Heart left ventricle (tissue), 16 donors: ENCODE measurements at places on chromosomes 7 and 10.

- no peak for DNase-seq
These were observed 132.8 kb downstream of the DYNC1I1 start for GRCh38 chr7:95905167-95905566.

DNA sequence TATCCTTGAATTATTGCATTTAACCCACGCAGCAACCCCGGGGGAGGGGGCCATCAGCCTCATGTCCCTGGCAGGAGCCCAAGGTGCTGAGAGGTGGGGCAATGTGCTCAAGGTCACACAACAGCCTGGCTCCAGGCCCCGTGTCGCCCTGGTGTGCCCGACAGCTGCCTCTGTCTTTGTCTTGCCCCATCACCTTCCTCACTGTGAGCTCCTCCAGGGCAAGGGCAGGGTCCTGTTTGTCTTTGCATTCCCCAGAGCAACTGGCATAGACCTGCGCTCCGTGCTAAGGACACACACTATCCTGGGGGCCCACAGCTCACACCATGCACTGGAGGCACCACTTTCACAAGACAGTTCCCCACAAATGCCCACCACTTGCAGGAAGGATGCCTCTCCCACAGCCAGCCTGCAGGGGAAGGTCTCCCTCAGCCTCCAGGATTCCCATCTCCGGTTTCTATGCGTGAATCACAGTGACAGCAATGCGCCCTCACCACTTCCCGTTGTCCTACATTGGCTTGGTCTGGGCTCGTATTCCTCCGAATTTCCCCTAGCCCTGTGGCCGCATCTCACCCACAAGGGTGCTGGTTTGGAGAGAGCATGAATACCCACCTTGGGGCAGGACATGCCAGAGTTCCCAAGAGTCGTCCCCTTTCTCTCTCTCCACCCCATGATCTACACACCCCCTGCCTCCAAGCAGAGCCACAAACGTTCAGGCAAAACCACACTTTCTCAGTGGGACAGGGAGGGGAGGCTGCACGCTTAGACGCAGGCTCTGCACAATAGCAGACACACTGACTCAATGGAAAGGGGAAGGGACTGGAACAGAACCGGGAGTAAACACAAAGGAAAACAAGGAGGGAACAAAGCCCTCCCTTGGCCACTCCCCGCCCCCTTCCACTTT is 10.3 kb downstream of the ITPRIP start:
- DNase-seq, result no peak

DNA sequence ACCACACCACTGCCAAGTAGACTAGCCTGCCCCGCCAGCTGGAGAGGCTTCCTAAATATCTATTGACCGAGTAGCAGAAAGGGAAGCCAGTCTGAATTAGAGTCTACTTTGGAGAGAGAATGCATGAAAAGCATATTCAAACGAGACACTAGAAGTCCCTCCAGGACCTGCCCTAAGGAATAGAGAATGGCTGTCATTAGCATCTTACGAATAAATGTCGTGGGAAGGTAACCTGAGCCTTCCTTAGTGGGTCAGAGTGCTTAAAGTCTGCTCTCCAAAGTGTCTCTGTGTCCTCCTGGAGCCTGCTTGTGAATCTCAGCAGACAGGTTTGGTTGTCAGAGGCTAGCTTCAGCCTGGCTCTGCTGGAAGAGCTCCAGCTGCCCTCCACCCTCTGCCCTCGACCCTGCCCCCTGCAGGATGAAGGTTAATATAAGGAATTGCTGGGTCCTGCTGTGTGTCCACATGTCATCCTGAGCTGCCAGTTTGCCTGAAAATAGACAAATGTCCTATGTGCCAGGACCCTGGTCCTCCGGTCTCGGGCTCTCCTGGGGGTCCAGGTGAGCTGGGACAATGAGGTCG is 33.4 kb downstream of the FAM241B start:
- no peak for DNase-seq

- no peak for DNase-seq
These were observed 90.5 kb upstream of the SEM1 start for GRCh38 chr7:96800122-96800521.

DNA sequence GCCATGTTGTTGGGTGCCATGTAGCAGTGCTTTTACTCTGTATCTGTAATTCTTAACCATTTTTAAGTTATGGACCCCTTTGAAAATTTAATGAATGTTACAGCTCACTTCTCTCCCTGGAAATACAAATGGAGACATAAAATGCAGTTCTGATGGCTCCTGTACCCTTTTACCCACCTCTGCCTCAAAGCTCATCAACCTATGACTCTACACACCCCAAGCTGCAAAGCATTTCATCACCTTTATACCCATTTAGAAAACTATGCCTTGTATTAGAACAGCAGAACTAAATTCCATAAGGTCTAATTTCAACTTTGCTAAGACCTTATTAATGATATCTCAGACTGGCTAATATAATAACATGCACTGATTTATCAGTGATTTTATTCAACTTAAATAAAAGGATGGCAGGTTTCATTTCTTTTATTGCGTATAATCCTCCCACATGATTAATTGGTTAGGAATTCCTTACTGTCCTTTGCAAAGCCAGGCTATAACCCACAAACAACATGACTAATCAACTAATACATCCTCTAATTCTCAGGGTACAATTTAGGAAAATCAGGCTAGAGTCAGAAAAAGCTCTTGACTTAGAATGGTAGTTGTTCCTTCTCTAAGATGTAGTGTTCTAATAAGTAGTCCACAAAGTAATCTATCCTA is 68.1 kb downstream of the CPEB3 start:
- DNase-seq, result no peak

- DNase-seq, result no peak
These were observed 21.3 kb downstream of the STMP1 start for GRCh38 chr7:135683609-135684008.

GRCh38 chr7:134832367-134832766 is 52.9 kb downstream of the CALD1 start:
- DNase-seq, result no peak

GRCh38 chr10:91537614-91538383 is 95.1 kb downstream of the PPP1R3C start:
- no peak for DNase-seq

DNA sequence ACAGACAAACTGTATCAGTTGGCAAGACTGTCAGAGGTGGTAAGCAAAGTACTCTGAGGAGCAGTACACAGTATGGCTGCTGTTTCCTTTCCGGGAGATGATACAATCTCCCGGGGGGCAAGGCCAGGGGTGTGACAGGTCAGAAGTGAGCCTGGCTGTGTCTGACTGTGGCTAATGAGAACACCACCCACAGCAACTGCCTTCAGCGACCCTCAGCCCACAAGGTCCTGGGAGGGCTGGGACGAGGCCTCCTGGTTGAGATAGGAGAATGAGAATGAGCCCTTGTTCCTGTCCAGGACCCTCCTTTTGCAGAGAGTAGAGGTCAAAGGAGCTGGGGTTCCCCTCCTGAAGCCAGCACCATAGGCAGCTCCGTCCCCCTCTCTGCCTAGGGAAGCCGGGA is 421.7 kb downstream of the TCERG1L start:
- no peak for DNase-seq

DNA sequence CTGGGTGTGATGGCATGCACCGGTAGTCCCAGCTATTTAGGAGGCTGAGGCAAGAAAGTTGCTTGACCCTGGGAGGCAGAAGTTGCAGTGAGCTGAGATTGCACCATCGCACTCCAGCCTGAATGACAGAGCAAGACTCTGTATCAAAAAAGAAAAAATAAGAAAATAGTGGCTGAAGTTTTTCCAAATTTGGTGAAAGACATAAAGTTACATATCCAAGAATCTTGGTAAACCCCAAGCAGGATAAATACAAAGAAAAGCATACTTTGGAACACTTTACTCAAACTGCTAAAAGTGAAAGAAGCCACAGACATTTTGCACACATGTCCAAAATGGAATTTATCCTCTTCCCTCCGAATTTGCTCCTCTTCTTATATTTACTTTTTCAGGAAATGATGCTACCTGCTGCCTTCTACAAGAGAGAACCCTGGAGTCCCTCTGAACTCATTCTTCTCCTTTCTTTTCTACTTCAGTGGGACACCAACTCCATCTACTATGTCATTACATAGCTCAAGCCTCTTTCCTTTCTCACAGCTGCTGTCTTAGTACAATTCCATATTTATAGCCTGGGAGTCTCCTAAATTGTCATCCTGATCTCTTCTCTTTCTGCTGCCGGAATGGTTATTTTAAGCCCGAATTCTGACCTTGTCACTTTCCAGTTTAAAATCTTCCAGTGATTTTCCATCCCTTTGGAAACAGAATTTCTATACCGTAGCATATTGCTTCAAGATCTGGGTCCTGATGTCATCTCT is 17.3 kb upstream of the SMNDC1 start:
- no peak for DNase-seq

DNA sequence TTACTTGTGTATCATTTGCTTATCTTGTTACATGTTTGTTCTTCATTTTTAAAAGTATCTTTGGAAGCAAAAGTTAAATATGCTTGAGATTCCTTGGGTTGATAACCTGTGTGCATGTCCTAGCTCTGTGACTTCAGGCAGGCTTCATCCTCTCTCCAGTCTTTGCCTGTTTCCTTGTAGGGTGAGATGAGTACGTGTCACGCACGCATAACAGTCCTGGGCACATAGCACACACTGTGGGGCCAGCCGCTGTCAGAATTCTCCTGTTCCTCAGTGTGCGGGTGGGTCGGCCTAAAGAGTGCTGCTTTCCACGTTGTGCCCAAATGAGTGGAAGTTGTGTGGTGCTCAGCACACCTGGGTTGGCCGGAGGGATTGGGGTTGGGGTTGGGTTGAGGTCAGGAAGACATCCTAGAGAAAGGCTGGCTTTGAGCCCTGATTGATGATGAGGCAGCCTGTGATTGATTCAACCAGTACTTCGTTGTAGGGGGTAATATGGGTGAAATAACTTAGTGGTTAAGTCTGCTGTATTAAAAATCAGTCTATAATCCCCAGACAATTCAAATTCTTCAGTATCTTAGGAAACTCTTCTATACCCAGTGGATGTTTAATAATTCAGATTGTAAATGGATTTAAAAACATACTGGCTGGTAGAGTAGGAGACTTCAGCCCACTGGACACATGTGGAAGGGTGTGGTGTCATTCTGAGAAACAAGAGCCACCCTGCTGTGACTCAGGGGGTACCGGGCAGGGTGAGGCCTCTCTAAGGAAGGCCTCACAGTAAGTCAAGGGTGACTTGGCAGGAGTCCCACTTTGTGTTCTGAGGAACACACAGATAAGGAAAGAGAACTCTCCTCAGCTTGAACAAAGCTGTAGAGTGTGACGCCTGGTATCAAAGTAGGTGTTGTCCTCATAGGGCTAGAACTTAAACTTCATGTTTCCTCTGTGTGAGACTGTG is 54.8 kb downstream of the DAGLB start:
- no peak for DNase-seq

- no peak for DNase-seq
These were observed 163.0 kb upstream of the LAMB4 start for GRCh38 chr7:108293149-108293612.

GRCh38 chr7:41122256-41122987 is 580.5 kb downstream of the INHBA start:
- no peak for DNase-seq

DNA sequence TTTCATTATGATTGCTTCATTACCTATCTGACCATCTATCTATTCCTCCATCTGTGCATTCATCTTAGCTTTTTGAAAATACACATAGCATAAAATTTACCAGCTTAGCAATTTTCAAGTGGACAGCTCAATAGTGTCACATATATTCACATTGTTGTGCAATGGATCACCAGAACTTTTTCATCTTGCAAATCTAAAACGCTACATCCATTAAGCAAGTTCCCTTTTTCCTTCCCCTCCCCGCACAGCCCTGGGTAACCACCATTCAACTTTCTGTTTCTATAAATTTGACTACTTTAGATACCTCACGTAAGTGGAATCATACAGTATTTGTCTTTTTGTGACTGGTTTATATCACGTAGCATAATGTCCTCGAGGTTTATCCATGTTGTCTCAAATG is 78.0 kb upstream of the ADRB1 start:
- no peak for DNase-seq

GRCh38 chr10:101287997-101288635 is 58.9 kb upstream of the LBX1 start:
- DNase-seq, result no peak

DNA sequence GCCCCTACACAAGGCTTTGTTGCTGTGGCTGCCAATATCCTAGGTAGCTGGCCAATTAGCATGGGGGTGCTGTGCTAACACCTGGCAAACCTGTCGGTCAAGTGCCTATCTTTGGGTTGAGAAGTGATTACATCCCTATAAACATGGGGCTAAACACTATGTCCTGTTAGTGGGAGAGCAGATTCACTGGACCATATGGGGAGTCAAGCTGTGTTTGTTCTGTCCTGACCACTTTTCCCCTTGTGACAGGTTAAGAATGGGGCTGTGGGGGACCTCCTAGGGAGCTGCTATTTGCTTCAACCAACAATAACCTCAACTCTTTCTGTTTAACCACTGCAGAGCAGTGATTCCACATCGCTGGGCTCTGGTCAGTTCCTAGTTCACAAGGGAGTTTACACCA is 151.5 kb upstream of the AOAH start:
- DNase-seq, result no peak

GRCh38 chr10:124041675-124042445 is 51.5 kb downstream of the CHST15 start:
- DNase-seq, result no peak

GRCh38 chr7:128841171-128841690 is 11.0 kb downstream of the FLNC start:
- peak; percentile 31 for DNase-seq

- no peak for DNase-seq
These were observed 109.5 kb upstream of the PITRM1 start for GRCh38 chr10:3281941-3282673.

GRCh38 chr10:132408823-132409666 is 12.0 kb downstream of the PWWP2B start:
- DNase-seq, result no peak

DNA sequence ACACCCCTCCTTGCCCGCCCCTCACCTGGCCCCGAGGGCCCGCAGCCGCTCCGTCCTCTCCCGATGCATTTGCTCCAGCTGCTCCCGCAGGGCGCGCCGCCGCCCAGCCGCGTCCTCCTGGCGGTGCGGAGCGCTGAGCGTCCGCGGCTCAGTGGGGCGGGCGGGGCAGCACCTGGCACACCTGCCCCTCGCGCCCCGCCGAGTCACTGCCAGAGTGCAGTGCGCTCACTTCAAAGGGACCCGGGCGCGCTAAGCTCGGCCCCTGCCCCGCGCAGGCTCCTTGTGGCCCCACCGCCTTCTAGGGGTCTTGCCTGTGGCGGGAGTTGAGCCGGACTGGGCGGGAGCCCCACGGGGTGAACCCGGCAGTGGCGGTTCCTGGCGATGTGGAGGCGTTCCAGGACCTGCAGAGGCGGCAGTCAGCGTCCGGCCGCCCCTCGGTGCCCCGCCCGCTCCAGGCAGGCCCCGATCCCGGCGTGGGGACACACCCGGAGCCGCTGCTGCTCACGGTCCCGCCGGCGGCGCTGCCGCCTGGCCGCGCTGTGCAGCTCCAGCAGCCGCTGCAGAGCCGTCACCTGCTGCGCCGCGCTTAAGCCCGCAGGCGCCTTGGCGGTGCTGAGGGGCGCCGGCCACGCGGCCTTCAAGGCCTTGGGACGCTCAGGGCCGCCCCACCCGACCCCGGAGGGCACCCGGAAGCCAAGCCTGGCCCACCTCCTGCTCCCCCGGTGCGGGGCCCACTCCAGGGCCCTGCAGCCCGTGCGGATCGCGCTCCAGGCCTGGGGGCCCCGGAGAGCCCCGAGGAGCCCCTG is 6.7 kb downstream of the ATP6V1F start:
- peak; percentile 83 for DNase-seq
